Activated CD8-positive, alpha-beta memory T cell treated with anti-CD3 and anti-CD28 coated beads, Interleukin-2, amount 50 U/mL, for 4 hours (primary cell): ENCODE measurements at places on chromosomes 13 and 19.

- no peak for DNase-seq
Measured at GRCh38 chr13:30862707-30863106, 43.4 kb upstream of the MEDAG start.

DNA sequence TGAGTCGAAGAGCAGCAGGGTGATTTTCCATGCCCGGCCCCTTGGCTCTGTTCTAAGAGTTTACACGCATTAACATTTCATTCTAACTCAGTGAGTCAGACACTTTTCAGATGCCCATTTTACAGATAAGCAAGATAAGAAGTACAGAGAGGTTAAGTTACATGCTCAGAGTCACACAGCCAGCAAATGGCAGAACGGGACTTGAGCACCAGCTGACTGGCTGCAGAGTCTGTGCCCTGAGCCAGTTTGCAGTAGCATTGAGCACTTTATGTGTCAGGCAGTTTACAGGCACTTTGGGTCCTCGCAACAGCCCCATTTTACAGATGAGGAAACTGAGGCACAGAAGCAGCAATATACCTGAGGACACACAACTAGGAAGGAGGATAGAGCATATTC is 19.0 kb downstream of the CCDC8 start:
- no peak for DNase-seq

DNA sequence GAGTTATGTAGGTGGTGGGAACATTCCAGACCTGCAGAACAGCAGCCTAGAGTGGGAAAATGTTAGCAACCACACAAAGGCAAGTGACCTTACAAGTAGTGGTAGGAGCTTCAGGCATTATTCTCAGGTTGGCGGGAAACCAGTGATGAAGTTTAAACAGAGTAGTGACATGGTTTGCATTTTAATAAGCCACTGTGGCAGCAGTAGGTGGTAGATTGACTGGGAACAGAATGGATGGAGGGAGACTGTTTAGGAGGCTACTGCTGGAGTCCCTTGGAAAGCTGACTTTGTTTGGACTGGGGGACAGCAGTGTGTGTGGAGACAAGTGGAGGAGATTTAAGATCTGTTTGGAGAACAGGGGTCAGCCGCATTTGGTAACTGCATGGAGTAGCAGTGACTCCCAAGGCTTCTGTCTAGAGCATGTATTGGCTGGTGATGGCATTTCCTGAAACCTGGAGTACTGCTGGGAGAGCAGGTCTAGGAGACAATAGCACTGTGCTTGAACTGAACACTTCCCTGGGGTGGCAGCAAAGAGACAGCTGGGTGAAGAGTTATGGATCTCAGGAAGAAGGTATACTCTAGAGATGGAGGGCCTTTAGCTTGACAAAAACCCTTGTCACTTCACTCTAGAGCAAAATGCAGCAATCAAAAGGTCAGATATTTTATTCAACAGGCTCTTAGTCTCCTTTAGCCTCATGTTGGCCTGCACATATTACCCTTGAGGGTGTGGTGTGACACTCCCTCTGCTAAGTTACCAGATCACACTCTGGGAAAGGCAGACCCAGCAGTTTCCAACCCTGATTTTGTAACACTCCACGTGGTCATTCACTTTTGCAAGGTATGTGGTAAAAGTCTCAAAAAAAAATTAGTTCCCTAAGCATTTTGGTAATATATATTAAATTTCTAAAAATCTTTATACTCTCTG is 70.3 kb downstream of the DHRS12 start:
- DNase-seq: no peak

DNA sequence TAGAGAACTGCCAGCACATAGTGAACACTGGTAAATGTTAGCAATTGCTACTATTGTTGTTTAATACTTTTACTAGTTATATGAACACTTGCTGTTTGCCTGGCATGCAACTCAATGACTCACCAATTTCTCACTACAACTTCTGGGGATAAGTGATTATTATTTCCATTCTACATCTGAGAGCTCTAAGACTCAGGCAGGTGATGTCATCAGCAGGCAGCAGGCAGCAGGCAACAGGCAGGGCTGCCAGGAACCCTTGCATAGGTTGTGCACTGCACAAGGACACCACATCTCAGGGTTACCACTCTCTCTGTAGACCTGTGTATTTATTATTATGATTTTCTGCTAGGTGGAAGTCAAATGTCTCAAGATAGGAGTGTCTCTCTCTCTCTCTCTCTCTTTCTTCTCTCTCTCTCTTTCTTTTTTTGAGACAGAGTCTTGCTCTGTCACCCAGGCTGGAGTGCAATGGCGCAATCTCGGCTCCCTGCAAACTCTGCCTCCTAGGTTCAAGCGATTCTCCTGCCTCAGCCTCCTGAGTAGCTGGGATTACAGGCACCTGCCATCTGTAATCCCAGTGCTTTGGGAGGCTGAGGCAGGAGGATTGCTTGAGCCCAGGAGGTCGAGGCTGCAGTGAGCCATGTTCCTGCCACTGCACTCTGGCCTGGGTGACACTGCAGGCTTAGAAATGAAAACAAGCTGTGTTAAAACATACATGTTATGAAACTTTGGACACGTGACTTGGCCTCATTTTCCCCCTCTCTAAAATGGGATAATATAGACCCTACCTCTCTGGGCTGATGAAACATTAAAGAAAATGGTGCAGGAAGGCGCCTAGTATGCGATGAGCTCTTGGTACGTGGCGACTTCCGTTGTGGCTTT is 22.7 kb downstream of the HPN start:
- DNase-seq: no peak

DNA sequence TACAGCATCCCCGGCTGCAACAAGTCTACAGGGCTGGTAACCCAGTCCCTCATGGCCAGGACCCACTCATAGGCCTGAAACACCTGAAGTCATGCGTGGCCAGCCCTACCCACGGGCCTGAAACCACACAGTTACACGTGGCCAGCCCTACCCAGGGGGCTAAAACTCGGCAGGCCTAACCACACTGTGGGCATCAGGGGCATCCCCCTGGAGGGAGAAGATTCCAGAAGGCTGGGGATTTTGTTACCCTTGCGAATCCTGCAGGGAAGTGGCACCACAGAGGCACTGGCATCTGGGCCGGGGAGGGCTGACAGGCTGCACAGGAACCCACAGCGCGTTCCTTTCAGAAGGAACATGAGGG is 48.4 kb upstream of the C13orf46 start:
- no peak for DNase-seq
